Hematopoietic multipotent progenitor cell (in vitro differentiated cells): ENCODE measurements at places on chromosomes 3 and 15.

- no peak for DNase-seq
These were observed 140.2 kb downstream of the GMNC start for GRCh38 chr3:190722181-190722905.

DNA sequence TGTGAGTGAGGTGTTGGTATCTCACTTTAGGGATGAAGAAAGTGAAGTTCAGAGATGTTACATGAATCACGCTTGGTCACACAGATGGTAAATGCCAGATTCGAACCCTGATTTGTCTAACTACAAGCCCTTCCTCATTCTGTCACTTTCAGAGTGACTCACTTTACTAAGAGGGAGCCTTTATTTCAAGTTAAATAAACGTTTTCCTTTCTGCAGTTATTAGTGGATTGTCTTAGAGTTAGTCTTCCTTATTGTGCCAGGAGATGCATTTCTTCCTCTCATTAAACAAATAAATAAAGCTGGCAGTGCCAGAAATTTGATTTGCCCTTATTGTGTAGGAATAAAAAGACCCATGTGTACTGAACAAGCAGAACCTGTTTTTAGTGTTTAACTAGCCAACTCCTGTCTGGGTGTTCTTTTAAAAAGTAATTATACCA, 162.5 kb downstream of the AKAP13 start:
- DNase-seq = no peak

- DNase-seq = no peak
These were observed 347.7 kb upstream of the SATB1 start for GRCh38 chr3:18772699-18773305.

- DNase-seq = no peak
These were observed 1.5 kb upstream of the AMOTL2 start for GRCh38 chr3:134375582-134376384.

DNA sequence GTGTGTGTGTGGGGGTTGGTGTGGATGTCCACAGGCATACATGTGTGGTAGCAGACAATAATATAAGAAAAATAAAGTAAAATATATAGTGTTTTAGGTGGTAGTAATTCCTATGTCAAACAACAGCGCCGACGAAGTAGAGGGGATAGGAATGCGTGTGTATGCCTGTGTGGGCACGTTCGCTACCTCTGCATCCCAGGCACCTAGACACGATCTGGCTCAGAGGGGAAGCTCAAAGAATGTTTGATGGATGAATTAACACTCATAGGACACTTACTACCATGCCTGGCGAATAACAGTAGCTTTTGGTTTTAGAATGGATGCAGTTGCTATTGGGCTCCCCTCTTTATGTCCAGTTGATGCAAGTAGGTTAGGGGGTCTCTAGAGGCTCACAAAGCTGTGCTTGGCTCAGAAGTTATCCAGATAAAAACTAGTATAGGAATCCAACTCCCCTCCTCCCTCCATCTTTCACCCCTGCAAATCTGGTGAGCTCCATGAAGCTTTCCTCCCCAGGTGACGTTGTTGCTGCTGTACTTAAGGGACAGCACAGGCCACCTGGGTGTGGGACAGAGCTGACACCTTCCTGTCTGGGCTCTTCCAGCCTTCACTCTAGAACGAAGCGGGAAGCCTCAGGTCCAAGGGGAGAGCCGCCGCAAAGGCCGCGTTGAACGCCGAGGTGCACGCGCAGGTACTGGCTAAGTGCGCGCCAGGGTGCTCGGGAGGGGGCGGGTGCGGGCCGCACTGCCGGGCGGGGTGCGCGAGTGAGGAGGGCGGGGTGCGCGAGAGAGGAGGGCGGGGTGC, 192.6 kb upstream of the LYSMD4 start:
- DNase-seq = peak; percentile 19

GRCh38 chr3:77362936-77363335, 323.0 kb downstream of the ROBO2 start:
- DNase-seq = no peak

GRCh38 chr3:72629191-72629631, 219.0 kb downstream of the SHQ1 start:
- no peak for DNase-seq

DNA sequence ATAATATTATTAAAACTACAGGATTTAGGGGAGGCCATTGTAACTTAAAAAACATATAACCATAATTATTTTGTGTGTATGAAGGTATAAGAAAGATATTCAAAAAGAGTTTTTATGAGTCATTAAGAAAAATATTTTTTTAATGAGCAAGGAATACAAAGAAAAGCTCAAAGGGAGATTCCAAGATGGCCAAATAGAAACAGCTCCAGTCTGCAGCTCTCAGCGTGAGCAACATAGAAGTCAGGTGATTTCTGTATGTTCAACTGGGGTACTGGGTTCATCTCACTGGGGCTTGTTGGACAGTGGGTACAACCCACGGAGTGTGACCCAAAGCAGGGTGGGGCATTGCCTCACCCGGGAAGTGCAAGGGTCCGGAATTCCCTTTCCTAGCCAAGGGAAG, 336.1 kb downstream of the TBL1XR1 start:
- no peak for DNase-seq

- peak; percentile 20 for DNase-seq
These were observed 1.2 kb downstream of the GPR176 start for GRCh38 chr15:39918688-39919385.

GRCh38 chr15:79455361-79455760, 23.2 kb downstream of the MINAR1 start:
- no peak for DNase-seq

- no peak for DNase-seq
These were observed 323.2 kb upstream of the TPM1 start for GRCh38 chr15:62719316-62719715.

- no peak for DNase-seq
These were observed 14.3 kb downstream of the AKAP13 start for GRCh38 chr15:85394554-85395333.

- no peak for DNase-seq
These were observed 56.0 kb downstream of the FRMD4B start for GRCh38 chr3:69329892-69330291.

DNA sequence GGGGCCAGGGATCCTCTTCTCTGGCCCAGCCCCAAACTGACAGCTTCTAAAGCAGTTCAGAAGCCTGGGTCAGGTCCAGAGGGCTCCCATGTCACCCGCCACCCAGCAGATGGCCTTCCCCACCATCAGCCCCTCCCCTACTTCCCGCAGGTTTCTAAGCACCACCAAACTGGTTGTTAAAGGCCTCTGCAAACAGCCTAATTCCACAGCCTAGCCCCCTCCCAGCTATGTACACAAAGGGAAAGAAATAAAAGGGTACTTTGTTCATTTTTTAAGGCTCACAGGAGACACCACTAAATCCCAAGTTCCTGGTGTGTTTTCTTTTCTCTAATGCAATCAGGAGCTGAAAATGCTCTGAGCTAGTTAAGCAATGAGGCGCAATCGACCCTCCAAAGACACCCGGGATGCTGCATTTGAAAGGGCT, 30.6 kb downstream of the PLCH1 start:
- peak; percentile 7 for DNase-seq

DNA sequence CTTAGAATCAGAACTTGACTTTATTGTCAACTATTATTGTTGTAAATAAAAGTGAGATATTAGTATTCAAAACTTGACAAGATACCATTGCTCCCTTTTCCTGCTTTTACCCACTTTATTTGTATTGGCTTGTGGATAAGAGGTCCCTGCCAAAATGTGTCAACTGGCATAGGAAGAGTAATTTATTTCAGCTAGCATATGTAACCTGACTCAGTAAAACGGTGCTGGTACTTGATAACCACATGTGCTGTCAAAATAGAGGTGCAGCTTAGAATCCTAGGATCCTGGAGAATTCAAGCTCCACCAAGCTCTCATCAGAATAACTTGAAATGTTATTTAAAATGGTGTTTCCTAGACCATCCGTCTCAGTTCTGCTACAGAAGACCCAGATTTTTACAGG, 90.2 kb upstream of the TGFBR2 start:
- DNase-seq = no peak

DNA sequence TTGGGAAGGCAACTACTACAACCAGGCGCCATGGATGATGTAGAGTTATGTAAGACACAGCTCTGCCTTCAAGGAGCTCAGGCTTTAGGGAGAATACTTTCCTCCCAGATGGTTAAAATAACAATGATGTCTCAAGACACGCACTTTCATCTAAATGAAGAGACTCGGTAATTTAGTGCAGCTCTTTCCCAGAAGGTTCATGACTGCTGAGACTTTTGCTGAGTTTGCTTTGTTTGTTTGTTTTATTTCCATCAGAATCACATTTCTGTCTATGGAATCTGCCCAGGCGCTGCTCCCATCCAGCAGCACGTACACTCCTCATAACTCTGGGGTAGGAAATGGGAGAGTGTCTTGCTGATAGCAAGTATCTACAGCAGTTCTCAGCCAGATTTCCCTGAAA, 33.9 kb upstream of the MEX3B start:
- no peak for DNase-seq

DNA sequence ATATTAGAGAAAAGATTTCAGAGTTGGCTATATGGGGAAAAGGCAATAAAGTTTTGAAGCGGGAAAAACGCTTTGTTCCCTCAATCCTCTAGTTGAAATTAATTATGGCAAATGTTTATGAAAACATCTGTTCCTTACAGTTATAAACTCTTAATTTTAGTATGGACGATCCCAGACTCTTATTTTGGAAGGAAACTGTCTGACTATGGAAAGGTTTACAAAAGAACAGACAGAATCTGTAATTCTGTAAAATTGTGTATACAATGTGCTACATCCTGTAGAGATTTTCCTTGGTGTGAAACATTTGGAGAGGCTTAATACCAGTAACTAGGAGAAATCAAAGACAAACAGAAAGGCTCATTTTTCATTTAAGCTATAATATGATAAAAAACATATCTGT, 311.8 kb downstream of the TBC1D5 start:
- no peak for DNase-seq
